Mucosa of descending colon (tissue), 3 donors: ENCODE measurements at places on chromosomes 6 and 20. TPM values are rescaled to one million over a fixed set of nuclear protein-coding genes. Genes with fewer than 3 reads are reported as not detected.

DNA sequence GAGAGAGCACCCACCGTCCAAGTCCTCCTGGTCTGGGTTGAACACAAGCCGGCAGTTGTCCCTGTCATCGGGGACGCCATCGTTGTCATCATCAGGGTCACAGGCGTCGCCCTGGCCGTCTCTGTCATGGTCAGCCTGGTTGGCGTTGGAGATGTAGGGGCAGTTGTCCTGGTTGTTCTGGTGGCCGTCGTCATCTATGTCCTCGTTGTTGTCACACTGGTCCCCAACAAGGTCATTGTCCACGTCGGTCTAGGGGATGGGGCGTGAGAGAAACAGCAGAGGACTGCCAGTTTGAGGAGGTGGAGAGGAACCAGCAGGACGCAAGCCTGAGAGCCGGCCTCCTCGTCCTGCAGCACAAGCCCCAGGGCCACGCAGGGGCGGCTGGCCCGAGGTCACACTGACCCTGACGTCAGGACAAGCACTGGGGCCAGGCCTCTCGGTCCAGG, 28.5 kb downstream of the THBS2 start:
- no peak for DNase-seq

DNA sequence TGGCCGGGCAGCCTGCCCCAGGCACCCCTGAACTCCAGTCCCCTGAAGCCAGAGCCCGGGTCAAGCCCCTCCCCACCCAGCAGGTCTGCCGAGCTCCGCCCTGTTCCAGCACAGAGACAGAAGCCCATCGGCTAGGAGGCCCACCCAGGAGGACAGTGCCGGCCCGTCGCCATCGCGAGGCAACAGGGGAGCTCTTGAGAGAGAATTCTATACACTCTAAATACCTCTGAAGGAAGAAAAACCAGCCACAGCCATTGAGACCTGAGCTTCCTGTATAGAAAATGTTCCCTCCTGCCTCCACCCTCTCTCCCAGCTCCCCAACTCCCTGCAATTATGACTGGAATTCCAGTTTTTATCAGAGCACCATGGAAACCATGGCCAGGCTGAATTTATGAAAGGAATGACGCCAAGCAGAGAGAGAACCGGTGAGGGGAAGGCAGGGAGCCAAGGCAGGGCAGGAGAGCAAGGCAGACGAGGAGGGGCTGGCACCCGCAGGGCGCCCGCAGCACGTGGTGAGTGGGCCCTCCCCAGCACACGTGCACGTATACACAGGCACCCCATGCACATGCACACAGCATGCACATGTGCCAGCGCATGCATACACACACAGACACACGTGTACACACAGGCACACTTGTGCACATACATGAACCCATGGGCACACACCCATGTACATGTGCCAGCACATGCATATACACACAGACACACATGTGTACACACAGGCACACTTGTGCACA, 27.6 kb upstream of the MRGBP start:
- peak; percentile 39 for DNase-seq

- DNase-seq = no peak
Measured at GRCh38 chr6:92701425-92702096, 717.8 kb downstream of the EPHA7 start.

DNA sequence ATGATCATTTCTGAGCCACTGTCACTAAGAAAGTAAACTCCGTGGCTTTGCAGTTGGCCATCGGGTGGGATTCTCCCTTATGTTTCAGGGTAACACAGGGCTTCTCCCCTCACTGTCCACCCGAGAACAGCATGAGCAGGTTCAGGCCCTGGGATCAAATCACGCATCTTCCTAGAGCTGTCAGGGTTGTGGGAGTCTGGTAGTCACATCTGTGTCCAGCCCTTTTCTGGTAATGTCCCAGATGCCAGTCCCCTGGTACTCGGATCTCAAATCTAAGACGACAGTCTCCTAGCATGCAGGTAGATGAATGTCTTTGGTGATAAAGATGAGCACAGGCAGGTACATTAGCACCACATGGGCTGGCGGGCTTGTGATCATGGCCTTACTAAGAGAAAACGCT, 4.8 kb downstream of the PXDC1 start:
- DNase-seq = no peak

- peak; percentile 71 for DNase-seq
Measured at GRCh38 chr6:124961777-124962638, at the start of gene RNF217. Gene RNF217 (plus strand): TSS chr6:124962437. CDS start chr6:124962545, 108 bp downstream.

GRCh38 chr6:24980507-24981385, 45.0 kb upstream of the RIPOR2 start:
- no peak for DNase-seq

- DNase-seq = no peak
Measured at GRCh38 chr6:138419766-138420165, 15.7 kb downstream of the HEBP2 start.

GRCh38 chr6:12090714-12091113, 78.6 kb downstream of the HIVEP1 start:
- no peak for DNase-seq

DNA sequence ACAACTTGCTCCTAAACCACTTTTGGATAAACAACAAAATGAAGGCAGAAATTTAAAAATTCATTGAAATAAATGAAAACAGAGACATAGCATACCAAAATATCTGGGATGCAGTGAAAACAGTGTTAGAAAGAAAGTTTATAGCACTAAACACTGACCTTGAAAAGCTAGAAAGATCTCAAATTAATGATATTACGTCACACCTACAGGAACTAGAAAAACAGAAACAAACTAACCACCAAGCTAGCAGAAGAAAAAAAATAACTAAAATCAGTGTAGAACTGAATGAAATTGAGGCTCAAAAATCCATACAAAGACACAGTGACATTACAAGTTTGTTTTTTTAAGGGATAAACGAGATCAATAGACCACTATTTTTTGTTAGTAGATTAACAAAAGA, 5.2 kb downstream of the DEFB128 start:
- DNase-seq = no peak

GRCh38 chr6:99026135-99026534, 78.4 kb upstream of the FBXL4 start:
- no peak for DNase-seq

DNA sequence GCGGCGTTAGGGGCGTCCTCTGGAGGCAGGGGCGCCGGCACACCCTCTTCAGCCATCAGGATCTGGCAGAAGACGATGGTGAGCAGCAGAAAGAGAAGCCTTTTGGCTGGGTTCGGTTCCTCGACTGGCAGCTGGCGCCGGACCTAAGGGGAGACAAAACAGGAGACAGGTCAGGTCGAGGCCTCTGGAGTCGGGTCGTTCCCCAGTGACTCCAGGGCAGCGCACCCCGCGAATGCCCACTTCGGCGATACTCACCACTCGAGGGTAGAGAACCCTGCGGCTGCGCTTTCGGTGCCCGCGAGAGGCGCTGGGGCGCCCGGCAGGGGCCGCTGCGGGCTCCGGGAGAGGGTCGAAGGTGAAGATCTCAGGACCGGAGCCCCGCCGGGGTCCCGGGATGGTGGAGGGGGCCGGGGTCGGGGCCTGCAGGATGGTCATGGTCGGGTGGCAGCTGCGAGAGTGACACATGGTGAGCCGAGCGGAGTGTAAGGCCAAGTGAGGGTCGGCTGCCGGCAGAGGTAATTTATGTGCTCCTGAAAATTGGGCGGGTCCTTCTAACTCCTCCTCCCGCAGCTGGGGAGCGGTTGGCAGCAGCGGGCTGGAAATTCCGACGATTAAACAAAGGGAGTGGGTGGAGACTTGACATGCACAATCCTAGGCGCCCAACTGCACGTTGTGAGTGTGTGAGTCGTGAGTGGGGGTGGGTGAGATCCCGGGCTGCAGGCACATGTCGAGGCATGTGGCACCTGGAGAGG, at the start of gene IER3:
TSS of gene IER3 (minus strand) at position 494 of the 752 bp plus-strand sequence. CDS start at position 465, 29 bp downstream.
- DNase-seq = peak; percentile 91

DNA sequence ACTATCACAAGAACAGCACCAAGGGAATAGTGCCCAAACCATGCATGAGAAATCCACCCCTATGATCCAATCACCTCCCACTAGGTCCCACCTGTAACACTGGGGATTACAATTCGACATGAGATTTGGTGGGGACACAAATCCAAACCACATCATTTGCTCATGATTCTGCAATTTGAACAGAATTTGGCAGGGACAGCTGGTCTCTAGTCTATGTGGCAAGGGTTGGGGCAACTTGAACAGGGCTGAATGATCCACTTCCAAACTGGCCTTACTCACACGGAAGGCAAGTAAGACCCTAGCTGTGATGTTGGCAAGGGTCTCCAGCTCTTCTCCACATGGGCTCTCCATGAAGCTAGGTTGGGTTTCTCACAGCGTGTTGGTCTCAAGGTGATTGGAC, 10.1 kb upstream of the FKBP5 start:
- DNase-seq = no peak

GRCh38 chr6:13289789-13290318, 38.5 kb downstream of the TBC1D7 start:
- DNase-seq = no peak

GRCh38 chr6:100833972-100834574, 47.1 kb downstream of the ASCC3 start:
- DNase-seq = no peak

DNA sequence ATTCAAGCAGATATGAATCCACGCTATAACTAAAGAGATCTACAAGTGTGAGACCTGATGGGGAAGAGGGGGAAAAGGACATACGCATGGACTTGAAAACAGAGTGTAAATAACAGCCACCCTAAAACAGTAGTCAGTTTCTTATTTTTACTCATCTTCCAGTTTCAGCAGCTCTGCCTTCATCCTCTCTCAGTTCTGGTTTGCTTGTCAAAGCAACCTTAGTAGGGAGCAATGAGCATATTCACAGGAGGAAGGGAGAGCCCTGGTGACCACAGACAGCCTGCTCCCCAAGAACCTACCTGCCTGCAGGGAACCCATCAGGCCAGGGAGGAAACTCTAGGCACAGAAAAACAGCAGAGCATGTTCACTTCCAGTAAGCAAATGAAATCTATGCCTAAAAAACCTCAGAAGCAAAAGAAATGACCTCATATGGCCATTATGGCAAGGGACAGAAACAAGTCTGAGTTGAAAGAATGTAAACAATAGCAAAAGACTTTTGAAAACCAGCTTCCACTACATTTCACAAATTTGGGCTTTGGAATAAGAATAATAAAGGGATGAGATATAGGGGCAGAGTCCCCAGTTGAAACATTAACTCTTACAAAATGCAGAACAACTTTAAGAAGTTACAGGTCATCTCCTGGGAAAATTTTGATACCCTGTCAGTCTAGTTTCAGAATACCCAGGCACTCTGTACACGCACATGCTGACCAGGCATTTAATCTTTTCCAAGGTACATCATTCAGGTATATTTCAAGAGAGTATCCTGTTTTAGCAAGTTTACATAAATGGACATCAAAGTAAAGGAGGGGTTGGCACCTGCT, 120.8 kb upstream of the BCLAF1 start:
- DNase-seq = no peak

- DNase-seq = no peak
Measured at GRCh38 chr20:60667641-60668040, 584.4 kb upstream of the CDH4 start.

- no peak for DNase-seq
Measured at GRCh38 chr6:142693441-142693840, 251.5 kb downstream of the HIVEP2 start.

DNA sequence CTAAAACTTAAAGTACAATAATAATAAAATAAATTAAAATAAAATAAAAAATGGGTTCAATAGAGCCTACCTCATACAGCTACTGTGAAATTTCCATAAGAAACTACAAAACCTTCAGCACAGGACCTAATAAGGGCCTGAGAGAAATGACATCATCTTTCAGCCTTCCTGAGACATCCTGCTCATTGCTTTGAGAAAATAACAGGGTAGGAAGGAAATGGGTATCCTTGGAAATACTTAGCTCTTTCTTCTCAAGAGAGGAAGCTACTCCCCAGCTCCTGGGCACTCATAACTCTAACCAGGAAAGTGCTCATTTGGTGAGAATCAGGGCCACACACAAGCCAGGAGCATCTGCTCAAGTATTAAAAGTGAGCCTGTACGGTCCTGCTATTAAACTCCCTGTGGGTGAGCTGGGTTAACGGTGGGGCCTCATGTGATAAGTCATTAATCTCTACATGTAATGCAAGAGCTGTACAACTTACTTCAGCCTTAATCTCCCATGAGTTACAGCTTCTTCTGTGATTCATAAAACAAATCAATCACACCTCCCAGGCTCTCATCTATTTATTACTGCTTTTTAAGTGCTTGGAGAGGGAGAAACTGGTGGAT, 141.4 kb downstream of the MAFB start:
- no peak for DNase-seq

- no peak for DNase-seq
Measured at GRCh38 chr6:34045771-34046170, 100.1 kb downstream of the GRM4 start.

DNA sequence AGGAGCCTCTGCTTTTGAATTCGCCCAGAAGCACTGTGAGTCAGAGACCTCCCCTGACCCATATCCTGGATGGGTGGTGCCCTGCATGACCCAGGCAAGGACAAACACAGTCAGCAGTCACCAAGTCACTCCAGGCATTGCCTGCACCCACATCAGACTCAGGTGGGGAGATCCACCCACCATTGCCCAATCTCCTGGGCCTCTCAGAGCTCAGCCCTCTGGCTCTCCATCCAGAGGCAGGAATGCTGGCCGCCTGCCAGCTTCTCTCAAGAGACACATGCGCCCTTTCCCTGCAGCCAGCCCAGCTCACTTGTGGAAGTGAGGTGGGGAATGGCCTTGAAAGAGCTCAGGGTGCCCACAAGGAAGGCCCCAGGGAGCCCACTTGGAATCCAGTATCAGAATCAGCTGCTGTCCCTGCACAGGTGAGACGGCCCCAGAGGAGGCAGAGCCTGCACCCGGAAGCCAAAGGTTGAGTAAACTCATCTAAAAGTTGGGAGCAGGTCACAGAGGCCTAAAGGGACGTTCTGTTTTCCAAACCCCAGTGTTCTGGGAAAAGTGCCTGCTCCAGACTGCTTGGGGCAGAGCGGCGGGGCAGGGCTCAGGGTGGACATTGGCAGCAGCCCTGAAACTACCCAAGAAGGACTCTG, 129.8 kb downstream of the PREX1 start:
- DNase-seq = no peak

GRCh38 chr20:37518059-37518458, 3.0 kb upstream of the NNAT start:
- no peak for DNase-seq

- no peak for DNase-seq
Measured at GRCh38 chr6:118739696-118740353, 88.4 kb upstream of the CEP85L start.

GRCh38 chr6:47163536-47163935, 121.4 kb upstream of the ADGRF1 start:
- DNase-seq = no peak

DNA sequence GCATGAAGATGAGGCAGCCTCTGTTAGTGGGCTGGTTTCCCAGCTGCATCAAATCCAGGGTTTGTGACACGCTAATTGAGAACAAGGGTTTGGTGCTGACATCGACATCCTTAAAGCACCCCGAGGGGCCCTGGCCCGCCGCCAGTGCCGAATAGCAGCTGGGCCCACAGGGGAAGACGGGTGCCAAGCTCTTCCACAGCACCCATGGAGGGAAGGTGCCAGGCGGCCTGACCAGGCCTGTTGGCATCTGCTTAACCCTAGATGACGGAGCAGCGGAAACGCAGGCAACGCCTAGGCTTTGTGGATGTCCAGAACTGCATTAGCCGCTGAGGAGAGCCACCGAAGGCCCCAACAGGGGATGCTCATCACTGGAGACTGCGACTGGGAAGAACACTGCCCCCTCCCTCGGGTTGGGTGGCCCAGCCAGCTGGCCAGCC, 16.0 kb downstream of the UQCC2 start:
- no peak for DNase-seq

The PXMP4 gene
- 18.2 TPM for total RNA-seq

The MAS1 gene
- not detected for total RNA-seq

The SSTR4 gene
- total RNA-seq = not detected

The SLC17A2 gene
- total RNA-seq = not detected

The OTOR gene
- total RNA-seq = not detected

The PNPLA1 gene
- total RNA-seq = 0.27 TPM
